ENCODE measurements at places on chromosomes 7 and 10. TPM values are rescaled to one million over a fixed set of nuclear protein-coding genes. Genes with fewer than 3 reads are reported as not detected.
A peak's percentile ranks its signal among the peaks of the same experiment; 100 is the strongest.

The ZCWPW1 gene
- 0.17 TPM for total RNA-seq

The MYH16 gene
- 0.05 TPM for total RNA-seq

The KAZALD1 gene
- 1.1 TPM for total RNA-seq

The MMD2 gene
- total RNA-seq = not detected

The GLI3 gene
- total RNA-seq = 0.35 TPM

The ZNF804B gene
- total RNA-seq = not detected

The ACHE gene
- total RNA-seq = 0.94 TPM

The PTF1A gene
- total RNA-seq = not detected

GRCh38 chr10:98415731-98416119, 743 bp upstream of the PYROXD2 start:
- no peak for DNase-seq

DNA sequence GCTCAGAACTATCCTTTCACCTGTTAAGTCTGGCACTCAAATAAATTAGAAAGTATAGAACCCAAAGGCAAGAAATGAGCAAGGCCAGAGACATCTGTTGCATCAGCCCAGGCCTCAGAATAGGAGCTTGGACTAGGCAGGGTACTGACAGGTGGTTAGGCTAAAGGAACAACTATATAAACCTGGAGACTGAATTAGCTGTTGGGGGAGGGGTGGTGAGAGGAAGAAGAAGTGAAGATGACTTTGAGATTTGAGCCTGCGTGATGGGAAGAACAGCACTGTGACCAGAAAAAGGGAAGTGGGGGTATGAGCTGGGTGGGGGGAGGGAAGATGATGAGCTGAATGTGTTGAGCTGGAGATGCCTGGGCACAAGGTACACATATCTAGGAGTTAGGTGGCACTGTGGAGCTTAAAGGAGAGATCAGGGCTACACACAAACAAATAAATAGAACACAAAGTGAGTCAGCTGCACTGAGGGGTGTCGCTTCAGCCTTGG, 244.7 kb downstream of the PTEN start:
- peak; percentile 42 for DNase-seq

- DNase-seq = peak; percentile 100
Measured at GRCh38 chr7:81684514-81685269, 85.2 kb downstream of the HGF start.

DNA sequence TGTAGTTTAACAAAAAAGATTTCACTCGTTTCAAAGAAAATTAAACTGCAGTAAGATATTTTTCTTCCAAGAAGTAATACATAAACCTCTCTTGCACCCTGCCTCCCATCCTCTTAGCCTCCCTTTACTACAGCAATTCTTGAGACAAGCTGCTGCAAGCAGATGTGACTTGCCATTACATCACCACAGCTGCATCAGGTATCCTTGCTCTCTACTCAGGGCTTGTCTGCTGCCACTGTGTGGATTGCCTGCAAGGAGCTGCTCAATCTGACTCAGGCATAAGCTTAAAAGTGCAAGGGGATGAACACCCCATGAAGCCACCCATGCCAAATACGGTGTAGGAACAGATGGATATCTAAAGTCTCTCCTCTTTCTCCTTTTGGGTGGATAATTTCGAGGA, 609.9 kb downstream of the DNAJB9 start:
- no peak for DNase-seq

GRCh38 chr7:88140947-88141346, 78.9 kb downstream of the SRI start:
- DNase-seq = peak; percentile 96

DNA sequence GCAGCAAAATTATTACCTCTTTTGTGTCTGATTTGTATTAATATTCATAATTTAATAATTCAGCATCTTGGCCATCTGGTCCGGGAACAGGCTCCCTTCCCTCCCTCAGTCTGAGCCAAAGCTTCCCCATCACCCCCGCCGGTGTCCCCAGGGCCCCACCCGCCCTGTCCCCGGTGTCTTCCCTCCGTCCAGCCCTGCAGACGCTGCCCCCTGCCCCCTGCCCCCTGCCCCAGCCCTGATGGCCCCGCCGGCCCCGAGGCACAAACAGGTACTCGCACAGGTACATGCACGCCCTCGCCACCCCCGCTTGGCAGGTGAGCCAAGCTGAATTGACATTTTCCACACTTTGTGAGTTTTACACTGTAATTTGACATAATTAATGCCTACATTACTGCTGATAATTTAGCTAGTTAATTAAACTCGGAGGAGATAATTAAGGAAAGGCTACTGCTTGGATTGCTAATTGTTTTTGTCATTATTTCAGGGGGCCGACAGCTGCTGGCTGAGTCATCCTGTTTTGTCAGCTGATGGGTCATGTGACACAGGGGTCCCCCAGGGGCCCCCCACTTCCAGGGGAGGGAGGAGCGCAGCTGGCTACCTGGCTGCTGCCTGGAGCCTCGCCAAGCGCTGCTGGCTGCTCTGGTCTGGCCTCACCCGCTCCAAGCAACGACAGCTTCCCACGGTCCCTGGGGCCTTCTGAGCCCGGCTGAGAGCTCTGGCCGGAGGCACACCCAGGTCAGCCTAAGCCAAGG, 36.6 kb downstream of the MICALL2 start:
- DNase-seq = no peak

DNA sequence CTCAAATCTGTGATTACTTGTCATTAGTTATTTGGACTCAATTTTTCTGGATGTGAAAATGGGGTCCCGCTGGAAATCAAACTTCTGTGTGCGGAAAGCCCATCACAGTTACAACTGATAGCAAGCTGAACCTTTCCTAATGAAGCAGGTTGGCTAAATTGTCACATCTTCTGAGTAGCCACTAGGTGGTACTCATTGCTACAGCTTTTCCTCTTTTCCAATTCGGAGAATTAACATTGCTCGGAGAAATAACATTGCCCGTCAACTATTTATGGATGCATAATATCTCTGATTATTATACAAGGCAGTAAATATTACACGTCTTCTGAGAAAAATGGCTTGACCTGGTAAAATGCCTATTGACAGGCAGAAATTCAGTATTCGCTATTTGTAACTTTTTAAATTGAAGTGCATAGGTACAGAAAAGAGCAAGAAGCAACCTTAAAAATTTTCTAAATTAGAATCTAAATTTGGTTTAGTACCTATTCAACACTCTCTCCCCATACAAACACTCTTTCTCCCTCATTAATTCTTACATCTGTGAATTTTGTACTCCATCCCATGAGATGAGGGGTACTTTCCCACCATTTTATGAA, 17.3 kb upstream of the BLOC1S2 start:
- DNase-seq = peak; percentile 40

DNA sequence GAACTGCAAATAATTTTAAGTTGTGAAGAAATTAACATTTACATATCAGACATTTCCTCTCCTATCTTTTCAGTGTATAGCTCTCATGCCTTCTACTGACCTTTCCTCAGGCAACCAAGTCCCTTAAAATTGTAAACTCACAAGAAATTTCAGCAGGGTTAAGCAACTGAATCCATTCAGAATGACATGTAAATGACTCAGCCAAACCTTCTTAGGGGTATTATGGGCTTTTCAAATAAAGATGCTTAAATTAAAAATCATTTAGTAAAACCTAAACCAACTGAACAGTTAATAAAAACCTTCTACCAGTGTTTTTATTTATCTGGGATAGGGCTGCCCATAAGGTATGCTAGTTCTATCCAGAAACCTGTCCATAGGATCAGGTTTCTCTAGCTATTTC, 20.7 kb downstream of the WAPL start:
- peak; percentile 56 for DNase-seq

DNA sequence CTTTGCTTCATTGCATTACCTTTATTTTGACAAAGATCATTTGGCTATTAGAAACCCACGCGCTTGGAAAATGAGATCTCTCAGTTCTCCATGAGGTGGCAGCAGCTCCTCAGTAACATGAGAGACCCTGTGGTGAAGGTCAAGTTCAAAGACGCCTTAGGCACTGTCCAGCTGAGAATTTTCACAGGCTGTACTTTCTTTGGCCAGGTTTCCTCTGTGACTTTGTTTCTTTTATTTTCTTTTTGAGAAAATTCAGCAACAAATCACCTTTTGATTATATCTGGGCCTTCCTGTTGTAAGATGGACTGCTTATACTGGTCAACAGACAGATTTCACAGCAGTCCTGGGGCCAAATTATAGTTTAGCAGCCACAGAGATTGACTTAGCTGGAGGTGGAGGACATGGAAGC, 54.5 kb downstream of the RAB18 start:
- DNase-seq = peak; percentile 58

GRCh38 chr10:113476673-113477072, 76.2 kb upstream of the HABP2 start:
- DNase-seq = no peak

- no peak for DNase-seq
Measured at GRCh38 chr7:77786741-77787140, 11.5 kb downstream of the TMEM60 start.

DNA sequence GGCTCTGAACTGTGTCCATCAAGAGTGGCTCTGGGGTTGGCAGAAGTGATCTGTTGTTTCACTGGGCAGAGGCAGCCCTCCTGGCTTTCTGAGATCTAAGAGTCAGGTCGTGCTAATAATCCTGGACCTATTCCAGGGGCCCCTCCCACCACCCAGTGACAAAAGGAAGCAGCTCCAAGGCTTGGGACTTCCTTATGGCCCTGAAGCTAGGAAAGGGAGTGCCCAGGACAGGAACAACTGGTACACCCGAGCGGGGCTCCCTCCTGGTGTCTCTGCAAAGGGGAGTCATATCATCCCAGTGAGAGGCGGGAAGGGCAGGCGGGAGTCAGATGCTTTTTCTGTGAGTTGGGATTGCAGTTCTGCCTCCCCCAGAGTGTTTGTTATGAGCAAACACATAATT, 32.3 kb downstream of the RPS24 start:
- no peak for DNase-seq

DNA sequence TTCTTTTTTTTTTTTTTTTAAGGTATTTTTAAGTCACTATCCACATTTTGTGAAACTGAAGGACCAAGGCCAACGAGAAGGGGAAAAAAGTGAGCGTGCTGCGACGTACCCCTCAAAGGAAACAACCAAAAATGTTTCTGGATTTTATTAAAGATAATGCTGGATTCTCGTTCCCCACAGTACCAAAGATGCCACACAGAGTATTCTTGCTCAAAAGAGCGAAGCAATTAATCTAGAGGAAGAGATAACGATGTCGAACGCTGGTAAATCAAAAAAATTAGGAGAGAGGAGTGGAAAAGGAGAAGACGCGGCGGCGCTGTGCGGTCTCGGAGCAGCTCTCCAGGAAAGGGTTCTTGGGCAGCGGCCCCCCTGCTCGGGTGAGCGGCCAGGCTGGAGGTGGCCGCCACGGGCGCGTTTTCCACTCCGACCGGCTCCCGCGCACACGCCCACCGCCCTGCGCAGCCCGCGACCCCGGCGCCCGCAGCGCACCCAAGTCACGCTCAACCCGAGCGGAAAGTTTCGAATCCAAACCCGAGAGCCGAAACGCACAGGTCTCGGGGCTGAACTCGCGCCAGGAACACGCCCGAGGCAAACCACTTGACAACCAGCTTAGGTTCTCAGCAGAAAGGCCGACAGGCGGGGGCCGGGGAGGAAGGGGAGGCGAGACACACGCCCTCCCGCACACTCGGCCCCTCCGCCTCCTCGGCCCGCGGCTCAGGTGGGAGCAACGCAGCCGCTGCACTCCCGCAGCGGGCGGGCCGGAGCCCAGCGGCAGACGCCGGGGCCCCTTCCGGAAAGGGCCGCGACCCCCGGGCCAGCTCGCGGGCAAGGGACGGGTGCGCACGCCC, 989 bp downstream of the SRPK2 start:
- DNase-seq = peak; percentile 38

- DNase-seq = no peak
Measured at GRCh38 chr7:26468625-26469024, 177.0 kb downstream of the SNX10 start.

DNA sequence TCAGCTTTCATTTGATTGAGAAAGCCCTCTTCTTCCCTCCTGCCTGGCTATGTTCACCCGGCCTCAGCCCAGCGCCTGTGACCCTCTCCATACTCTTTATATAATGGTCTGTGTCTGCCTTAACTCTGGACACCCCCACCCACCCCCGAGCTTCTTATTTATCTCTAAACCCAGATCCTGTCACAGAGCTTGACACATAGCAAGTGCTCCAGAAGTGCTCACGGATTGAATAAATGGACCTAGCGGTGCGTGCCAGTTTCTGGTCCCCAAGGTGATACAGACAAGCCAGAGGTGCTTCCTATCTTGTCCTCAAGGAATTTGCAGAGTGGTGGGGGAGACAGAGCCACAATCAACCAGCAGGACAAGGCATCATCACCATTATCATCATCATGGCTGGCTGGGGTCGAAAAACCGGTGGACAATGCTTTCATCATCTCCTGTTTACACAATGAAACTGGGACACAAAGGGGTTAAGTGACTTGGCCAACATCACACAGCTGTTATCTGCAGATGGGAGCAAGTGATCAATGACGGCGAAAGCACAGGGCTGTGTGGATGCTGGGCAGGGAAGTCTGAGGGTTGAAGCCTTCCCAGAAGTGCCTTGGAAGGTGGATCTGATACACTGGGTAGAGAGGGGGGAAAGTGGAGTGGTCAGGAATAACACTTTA, 2.2 kb upstream of the LOXL4 start:
- no peak for DNase-seq

DNA sequence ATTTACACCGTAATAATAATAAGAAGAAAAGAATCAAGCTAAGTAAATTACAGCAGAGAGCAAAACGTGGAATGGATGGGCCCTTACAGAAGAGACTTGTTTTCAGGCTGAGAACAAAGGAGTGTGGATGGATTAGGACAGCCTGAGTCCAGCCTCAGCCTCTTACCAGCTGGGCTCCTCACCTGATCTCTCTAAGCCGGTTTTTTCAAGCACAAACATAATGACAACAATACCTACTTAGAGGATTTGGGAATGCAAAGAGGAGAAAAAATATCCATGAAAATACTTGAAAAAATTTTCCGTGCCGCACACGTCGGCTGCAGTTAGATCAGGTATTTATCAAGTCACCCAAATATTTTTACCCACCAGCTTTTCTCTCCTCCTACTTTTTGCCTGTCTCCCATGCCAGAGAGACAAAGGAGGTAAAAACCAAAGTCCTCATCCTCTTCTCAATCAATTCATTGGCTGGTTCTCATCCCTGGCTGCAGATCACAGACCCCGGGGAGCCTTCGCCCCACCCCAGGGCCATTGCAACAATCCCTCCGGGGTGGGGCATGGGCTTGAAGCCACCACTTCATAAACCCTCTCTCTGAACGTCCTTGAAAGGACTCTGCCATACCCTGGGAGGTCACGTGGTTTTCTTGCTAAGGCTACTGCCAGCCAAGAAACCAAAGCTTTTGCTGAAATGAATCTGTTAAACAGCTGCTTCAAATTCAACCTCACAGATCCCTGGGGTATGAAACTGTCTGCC, 29.7 kb upstream of the GTF2I start:
- peak; percentile 48 for DNase-seq

GRCh38 chr10:70465278-70465677, 13.3 kb upstream of the PALD1 start:
- no peak for DNase-seq

DNA sequence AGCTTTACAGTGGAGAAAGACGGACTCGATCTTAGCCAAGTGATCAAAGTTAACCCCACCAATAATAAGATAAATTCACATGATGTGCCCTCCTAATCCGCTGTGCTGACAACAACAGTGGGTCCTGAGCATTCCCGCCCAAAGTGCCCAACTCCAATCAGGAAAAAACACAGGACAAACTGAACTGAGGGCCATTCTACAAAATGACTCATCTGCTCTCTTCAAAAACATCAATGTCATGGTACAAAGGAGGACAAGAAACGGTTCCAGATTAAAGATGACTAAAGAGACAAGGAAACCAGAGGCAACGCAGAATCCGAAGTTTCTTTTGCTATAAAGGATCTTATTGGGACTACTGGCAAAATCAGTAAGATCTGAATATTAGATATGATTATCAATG, 79.4 kb downstream of the CTBP2 start:
- DNase-seq = peak; percentile 21

GRCh38 chr10:93363891-93364648, 118.1 kb downstream of the MYOF start:
- DNase-seq = no peak

GRCh38 chr7:141167381-141167964, 93.6 kb downstream of the TMEM178B start:
- DNase-seq = no peak

Measured in renal cortical epithelial cell (primary cell).